ENCODE measurements at places on chromosomes 12 and 14. TPM values are rescaled to one million over a fixed set of nuclear protein-coding genes. Genes with fewer than 3 reads are reported as not detected.

Gene IAPP
- total RNA-seq: not detected

Gene SIX4
- 15.6 TPM for total RNA-seq

Gene PTGER2
- 3.3 TPM for total RNA-seq

- DNase-seq: no peak
These were observed 368.4 kb downstream of the ATP23 start for GRCh38 chr12:58309806-58310205.

DNA sequence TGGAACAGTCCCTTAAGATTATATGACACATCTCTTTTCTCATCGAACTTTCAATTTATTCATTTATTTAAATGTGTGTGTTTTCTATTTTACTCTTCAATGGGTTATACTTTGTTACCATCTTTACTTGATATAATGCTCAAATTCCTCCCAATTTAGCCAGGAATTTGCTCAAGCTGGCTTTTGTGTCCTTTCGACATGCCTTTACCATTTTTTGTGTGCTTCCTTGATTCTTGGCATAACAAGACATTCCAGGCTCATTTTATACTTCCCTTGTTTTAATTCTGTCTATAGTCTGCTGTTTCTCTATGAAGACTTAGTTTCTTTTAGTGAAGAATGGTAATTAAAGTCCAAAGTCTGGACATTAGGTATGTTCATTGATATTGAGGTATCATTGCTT is 315.8 kb downstream of the AEBP2 start:
- DNase-seq: no peak

Measured in osteoblast (primary cell).